CD4-positive, alpha-beta T cell treated with Interleukin-15 for 4 hours (primary cell): ENCODE measurements at places on chromosomes 1 and 21.

DNA sequence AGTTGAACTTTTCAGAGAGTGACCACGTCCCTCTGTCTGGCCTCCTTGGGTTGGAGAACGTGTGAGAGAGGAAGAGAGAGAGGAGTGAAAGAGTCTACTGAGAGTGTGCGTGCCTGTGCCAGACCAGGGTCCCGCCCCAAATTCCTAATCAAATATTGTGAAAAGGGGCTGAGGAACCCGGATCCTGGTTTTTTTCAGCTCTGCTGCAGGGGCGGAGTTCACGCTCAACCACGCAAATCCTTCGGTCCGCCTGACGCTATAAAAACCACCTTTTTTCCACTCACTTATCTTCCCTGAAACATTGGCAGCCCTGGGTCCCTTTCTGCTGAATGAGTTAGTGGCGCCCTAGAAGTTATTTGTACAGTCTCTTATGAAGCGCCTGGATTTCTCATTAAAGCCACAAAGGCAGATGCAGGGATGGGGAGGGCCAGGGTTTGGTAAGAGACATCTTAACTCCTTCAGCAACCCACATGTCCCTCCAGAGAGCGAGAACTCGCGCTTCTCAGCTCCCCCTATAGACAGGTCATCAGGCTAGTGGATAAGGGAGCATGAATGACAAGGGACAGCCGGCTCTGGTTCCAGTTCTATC, at the start of gene FMOD:
TSS of gene FMOD (minus strand) at position 86 of the 589 bp plus-strand sequence. CDS start 2,852 bp downstream, outside the sequence.
- DNase-seq, result no peak

GRCh38 chr1:59143811-59144210, 153.1 kb upstream of the FGGY start:
- no peak for DNase-seq

GRCh38 chr1:197937892-197938291, 20.7 kb downstream of the LHX9 start:
- no peak for DNase-seq

DNA sequence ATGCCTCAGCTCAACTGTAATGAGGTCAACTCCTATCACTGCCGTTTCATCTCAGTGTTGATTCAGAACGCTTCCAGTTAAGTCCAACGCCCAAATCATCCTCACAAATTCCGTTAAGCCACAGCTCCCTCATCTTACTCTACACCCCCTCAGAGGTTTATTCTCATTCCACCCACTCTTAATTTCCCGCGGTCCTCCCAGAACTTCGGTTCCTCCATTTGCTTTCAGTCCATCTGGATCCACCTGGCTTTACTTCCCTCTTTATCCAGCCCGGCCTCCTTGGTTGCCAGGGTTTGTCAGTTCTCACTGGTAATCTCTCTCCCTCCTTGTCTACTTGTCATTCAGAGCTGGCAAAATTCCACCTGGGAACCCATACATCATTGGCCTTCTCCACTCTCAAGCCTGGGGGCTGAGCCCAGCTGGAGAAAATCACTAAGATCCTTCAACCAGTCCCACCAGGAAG, 51.3 kb upstream of the RUNX1 start:
- DNase-seq, result no peak

- DNase-seq, result peak; percentile 74
These were observed 10.0 kb downstream of the SCNN1D start for GRCh38 chr1:1290238-1290731.

DNA sequence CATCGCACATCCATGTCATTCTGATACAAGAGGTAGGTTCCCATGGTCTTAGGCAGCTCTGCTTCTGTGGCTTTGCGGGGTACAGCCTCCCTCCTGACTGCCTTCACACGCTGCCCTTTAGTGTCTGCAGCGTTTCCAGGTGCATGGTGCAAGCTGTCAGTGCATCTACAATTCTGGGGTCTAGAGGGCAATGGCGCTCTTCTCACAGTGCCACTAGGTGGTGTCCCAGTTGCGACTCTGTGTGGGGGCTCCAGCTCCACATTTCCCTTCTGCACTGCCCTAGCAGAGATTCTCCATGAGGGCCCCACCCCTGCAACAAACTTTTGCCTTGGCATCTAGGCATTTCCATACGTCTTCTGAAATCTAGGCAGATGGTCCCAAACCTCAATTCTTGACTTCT, 138.2 kb upstream of the BRINP3 start:
- no peak for DNase-seq

DNA sequence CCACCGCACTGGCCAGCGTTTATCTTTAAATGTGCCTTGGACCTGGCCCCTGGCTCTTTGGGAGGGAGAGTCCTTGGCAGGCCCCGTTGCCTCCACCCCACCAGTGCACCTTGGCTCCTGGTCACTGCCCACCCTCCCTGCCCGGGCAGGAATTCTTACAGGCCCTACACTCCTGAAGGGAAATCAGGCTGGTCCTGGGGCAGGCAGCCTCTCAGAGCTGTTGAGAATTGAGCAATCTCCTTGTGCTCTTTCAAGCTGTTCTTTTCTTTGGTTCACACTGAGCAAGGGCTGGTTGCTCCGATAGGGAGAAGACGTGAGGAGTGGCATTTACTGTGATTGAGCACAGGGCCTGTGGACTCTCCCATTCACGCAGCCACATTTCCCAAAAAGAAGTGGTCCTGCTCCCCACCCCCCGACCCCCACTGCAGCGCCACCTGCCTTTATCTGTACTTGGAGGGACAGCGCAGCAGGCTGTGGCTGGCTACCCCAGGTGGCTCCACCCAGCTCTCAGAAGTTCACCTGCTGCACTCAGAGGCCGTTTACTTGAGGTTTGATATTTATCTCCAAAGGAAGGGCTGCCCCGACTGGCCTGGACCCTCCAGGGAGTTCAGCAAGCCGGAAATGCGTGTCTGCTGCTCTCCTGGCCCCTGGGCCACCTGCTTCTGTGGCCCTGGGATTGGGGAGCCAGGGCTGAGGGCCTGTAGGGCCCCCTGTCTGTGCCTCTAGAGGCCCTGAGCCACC, 47.8 kb downstream of the SKI start:
- DNase-seq, result no peak

DNA sequence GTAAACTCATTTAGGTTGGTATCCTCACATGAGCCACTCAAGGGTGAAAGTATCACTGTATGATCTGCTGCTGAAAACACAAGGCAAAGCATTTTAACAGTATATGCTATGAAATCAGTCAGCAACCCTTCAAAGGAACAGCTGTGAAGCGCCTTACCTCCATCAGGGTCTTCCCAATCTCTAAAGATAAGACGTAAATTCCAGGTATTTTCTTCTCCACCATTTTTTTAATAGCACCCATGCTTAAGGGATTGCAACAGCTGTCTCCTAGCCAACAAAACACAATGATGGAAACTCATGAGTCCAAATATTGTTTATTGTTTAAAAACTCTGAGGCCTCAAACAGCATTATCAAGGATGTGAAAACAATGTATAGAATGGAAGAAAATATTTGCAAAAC, 4.8 kb downstream of the PPT1 start:
- DNase-seq, result no peak

- DNase-seq, result no peak
These were observed 47.1 kb downstream of the UMODL1 start for GRCh38 chr21:42117967-42118780.

DNA sequence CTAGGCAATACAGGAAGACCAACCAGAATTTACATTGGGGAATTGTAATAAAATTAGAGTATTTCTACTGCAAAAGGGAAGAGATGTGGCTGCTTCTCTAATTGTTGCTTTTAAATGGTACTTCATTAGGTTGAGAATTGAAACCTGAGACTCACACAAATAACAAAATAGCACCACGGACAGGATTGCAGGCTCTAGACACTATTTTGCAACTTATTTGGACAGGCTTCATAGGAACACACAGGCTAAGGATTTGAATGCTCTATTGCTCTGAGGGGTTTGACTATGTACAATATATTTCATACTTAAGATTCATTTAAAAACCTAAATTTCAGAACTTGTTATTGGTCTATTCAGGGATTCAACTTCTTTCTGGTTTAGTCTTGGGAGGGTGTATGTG, 79.6 kb downstream of the ATP1B1 start:
- no peak for DNase-seq

- DNase-seq, result no peak
These were observed 49.9 kb upstream of the GUCA2A start for GRCh38 chr1:42214447-42214871.

GRCh38 chr21:41750051-41750450, 16.8 kb downstream of the RIPK4 start:
- DNase-seq, result no peak

DNA sequence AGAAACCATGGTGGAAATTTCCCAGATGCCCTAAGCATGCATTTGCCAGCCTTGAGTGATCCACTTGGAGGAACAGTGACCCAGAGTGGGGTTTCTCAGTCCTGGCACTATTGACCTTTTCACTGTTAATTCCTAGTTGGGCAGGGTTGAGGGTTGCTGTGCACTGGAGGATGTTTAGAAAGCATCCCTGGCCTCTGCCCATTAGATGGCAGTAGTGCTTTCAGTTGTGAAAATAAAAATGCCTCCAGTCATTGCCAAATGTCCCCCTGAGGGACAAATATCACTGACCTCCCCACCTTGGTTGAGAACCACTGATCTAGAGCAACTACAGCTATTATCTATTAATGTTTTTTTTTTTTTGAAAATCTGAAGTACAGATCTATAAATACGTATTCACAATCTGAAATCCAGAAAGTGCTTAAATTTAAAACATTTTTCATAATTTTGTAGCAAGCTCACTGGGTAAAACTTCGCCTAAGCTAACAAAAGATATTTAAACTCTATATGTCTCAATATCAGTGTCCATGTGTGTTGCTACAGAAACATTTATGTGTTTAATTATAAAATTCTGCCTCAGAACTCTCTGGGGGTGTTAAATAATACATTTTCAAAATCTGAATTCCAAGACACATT, 27.3 kb downstream of the F3 start:
- DNase-seq, result no peak

- no peak for DNase-seq
These were observed 46.4 kb downstream of the CACHD1 start for GRCh38 chr1:64516301-64516700.

GRCh38 chr1:205407970-205408369, 13.9 kb downstream of the LEMD1 start:
- DNase-seq, result no peak

- no peak for DNase-seq
These were observed 364.8 kb upstream of the ESRRG start for GRCh38 chr1:217088011-217088410.

GRCh38 chr1:41752514-41753170, 166.1 kb downstream of the HIVEP3 start:
- no peak for DNase-seq

GRCh38 chr1:154474802-154475201, 27.2 kb upstream of the TDRD10 start:
- DNase-seq, result no peak

GRCh38 chr1:242842094-242842493, 317.6 kb upstream of the PLD5 start:
- DNase-seq, result no peak
